ENCODE measurements at places on chromosomes 6 and 20. TPM values are rescaled to one million over a fixed set of nuclear protein-coding genes. Genes with fewer than 3 reads are reported as not detected.

GRCh38 chr6:3194535-3195419, 32.7 kb downstream of the TUBB2B start:
- DNase-seq: no peak

GRCh38 chr6:24228681-24229255, 102.8 kb downstream of the NRSN1 start:
- no peak for DNase-seq

- DNase-seq: no peak
Observed at GRCh38 chr6:1348675-1349074, 36.8 kb downstream of the FOXQ1 start.

- no peak for DNase-seq
Observed at GRCh38 chr6:24460966-24461365, 28.4 kb downstream of the GPLD1 start.

DNA sequence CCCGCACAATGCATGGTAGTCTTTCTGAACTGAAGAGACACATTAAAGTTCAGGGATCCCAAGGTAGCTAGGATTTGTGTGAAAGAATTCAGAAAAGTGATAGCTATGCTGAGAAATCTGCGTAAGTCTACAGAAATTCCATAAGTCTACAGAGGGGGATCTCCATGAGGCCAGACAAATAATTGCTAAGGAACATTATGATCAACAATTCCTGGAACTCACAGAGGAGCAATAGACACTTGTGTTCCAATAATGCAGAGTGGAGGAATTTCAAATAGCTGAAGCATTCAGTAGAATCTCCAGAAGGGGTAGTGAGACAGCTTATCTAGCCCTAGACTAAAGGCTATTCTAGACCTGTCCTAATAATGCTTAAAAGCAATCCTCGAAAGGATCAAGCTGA, 315.7 kb upstream of the ECI2 start:
- no peak for DNase-seq

GRCh38 chr20:32501709-32502108, 83.4 kb downstream of the NOL4L start:
- DNase-seq: no peak

DNA sequence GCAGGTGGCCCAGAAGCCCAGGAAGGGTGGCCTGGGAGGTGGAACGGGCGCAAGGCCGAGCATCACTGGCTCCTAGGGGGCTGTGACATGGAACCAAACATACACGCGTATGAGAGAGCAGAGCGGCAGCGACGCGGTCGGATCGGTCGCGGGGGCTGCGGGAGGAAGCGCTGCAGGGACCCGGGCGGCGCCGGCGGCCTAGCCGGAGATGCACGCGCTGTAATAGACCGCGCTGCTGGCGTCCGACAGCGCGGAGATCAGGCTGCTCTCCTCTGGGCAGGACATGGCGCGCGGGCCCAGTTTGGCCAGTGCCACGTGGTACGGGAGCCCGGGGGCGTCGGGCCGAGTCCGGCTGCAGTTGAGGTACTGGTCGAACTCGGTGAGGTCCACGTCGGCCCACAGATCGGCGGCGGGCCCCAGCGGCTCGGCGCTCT, 1.5 kb downstream of the SOX18 start:
- DNase-seq: no peak

DNA sequence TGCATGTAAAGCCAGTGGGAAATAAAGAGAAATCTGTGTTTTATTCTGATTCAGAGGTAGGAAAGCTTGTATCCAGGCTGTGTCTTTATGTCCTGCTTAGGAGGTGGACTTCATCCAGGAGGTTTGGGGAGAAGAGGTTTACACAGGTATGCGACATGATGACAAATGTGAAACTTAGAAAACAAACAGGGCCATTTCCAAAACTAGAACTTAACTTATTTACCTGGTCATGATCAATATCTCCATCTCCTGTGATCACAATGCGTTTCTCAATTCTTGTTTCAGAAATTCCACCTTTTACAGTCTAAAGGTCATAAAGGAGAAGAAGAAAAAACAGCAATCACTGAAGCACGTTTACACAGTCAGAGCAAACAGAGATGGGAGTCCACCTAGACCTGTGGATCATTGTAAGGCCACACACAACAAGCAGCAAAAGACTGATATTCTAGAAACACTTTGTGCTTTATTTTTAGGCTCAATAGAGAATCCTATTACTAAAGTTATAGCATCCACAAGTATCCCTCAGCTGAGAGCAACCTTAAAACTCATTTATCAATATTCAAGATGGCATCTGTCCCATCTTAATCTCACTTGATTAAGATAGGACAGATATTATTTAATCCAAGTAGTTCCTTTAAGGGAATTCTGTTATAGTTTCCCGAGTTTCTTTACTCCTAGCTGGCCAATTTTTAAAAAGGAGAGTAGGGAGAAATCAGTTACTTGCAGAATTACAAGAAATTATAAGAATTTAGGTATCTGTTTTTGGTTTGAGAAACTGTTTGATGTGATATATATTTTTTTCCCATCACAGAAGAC, 36.4 kb downstream of the SMLR1 start:
- no peak for DNase-seq

GRCh38 chr6:138953451-138953850, 34.6 kb downstream of the REPS1 start:
- no peak for DNase-seq

- no peak for DNase-seq
Observed at GRCh38 chr20:44644667-44645131, 6.8 kb downstream of the ADA start.

- no peak for DNase-seq
Observed at GRCh38 chr6:1665214-1665613, 55.5 kb downstream of the FOXC1 start.

- DNase-seq: no peak
Observed at GRCh38 chr6:8434727-8435092, 635 bp downstream of the SLC35B3 start.

- no peak for DNase-seq
Observed at GRCh38 chr20:41446456-41446855, 79.8 kb upstream of the EMILIN3 start.

DNA sequence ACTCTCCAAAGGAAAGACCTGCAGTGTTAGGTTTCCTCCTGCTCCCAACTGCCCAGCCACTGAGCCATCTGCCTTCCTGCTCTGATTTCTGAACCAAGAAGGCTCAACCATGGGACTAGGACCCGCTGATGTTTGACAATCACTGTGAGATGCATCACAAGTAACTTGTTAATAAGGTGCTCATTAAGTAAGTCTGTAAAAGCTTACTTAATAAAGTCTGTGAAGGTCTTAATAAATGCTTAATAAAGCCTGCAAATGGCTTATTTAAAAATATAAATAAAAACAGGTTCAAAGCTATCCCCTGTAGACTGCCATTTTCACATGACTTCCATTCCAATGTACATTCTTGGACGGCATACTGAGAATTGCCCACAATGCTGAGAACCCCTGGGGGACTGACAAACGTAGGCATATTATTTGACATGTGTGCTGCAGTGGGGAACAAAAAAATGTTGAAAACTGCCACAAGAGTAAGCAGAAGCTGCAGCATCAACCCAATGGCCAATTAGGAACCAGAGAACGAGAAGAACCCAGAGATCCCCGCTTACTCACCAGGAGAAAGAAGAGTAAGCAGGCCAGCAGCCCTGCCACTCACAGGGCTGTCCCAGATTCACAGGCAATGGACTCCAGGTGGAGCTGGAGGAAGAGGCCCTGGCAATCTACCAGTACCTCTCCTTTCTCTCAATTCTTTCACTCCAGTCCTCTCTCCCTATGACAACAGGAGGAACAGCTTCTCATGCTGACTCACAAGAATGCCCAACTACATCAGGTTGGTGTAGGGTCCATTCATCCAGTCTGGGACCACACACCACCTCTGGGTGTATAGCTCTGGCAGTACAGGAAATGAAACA, 19.5 kb downstream of the KIF13A start:
- no peak for DNase-seq

- DNase-seq: no peak
Observed at GRCh38 chr20:21234324-21234723, 68.8 kb upstream of the XRN2 start.

DNA sequence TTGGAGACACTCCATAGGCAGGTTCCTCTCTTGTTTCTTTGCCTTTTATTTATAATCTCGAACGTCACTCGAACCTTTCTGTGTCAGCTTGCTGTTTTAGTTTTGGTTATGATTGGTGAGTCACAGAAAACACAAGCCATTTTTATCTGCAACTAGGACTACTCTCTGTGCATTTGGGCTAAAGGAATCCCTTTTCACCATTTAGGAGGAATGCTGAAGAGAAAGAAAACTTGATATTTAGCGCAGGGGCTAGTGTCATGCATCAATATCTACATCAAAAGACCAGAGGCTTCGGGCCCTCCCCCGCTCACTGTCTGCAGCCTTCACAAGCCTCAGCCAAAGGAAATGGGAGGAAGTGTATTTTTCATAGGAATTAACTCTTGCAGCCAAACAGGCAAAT, 507.8 kb upstream of the CITED2 start:
- no peak for DNase-seq

- no peak for DNase-seq
Observed at GRCh38 chr6:52371656-52372191, 9.8 kb downstream of the PAQR8 start.

DNA sequence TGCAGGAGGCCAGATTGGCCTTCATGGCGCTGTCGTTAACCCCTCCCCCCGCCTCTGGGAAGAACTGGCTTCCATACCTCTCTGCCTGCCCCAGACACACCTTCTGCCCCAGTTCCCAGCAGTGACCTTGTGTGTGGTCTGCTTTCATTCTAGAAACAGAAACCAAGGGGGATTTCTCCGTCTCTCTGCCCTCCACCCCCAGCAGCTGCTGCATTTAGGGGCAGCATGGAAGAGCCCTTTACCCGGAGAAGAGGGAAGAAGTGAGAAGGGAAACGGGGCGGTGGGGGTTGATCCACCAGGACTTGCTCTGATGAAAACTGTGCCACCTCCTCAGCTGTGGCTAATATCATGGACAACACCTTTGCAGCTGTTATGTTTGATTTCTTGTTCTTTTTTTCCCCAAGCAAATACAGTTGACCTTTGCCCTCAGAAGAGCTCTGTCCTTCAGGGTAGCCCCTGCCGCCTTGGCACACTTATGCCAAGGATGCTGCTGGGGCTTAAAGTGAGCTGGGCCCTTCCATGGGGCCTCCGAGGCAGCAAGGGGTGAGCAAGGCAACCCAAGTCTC, 6.1 kb downstream of the GLP1R start:
- DNase-seq: peak; percentile 32

- DNase-seq: peak; percentile 69
Observed at GRCh38 chr6:154732538-154733182, 556 bp upstream of the SCAF8 start.

GRCh38 chr6:122845916-122846612, 57.0 kb downstream of the SMPDL3A start:
- DNase-seq: no peak

DNA sequence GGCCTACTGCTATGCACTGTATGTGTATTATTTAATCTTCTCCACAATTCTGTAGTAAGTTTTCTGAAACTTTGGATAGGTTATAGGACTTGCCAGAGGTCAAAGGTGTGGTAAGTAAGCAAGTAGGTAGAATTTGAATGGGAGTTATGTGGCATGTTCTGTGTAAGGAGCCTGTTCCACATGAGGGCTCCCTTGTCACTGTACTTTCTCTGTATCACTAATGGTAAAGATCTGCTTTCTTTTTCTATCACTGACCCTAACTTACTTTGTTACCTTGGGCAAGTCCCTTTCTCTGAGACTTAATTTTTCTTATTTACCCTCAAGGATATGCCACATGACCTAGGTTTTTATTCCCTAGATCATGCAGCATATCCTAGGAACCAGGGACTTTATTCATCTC, 50.3 kb downstream of the EIF2S2 start:
- no peak for DNase-seq

- no peak for DNase-seq
Observed at GRCh38 chr6:149463781-149464180, 21.0 kb downstream of the ZC3H12D start.

DNA sequence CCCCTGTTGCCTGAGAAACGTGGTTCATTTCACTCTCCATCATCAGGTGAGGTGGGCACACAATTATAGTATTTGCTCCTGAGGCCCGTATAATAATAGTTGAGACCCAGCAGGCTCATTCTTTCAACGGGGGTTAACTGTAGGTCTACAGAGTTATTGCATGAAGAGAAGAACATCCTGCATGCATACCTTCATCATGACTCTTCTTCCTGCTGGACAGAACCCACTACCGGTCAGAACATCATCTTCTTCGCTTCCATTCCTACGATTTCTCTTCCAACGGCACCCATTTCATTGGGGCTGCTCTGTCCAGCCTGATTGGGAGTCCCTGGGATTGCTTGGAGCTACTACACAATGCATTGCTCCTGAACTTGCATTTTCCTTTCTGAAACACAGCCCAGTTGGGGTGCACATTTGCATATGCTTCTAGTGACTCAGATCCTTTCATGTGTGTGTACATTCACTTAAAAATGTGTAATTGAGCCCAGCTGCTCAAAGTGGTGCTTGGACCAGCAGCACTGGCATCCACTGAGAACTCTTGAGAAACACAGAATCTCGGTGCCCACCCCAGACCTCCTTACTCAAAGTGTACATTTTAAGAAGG, 57.4 kb downstream of the SLC24A3 start:
- no peak for DNase-seq

- no peak for DNase-seq
Observed at GRCh38 chr20:37007898-37008649, 56.6 kb upstream of the SAMHD1 start.

DNA sequence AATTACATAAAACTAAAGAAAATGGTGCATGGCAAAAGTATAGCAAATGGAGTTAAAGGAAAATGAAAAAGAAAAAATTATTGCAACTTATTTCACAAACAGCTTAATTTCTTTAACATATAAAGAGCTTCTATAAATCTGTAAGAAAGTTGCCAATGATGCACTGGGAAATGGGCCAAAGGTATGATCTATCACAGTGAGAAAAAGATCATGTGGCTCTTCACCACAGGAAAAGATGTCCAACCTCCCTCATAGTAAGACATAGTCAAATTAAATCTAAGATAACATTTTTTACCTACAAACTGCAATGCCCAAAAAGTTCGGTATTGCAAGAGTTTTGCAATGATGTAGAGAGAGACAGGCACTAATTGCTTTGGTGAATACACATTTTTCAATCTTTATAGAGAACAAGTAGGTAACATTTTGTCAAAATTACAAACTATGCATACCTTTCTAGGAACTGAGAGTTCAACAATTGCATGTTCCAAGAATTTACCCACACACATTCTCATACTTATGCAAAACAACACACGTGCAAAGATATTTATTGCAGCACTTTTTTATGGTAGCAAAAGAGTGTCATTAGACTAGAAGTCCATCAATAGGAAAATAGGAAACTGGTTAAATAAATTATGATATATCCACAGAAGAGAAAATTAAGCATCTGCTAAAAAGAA, 372.6 kb downstream of the QKI start:
- DNase-seq: no peak

GRCh38 chr6:54307439-54307910, 766 bp upstream of the TINAG start:
- no peak for DNase-seq

- no peak for DNase-seq
Observed at GRCh38 chr6:125151700-125152099, 1.9 kb upstream of the TPD52L1 start.

ZNF831 gene
- total RNA-seq: 1.0 TPM

ULBP2 gene
- total RNA-seq: 2.3 TPM

PNLDC1 gene
- 0.49 TPM for total RNA-seq

NCR2 gene
- total RNA-seq: not detected

LTA gene
- 0.46 TPM for total RNA-seq

RNGTT gene
- 12.3 TPM for total RNA-seq

KATNA1 gene
- 14.3 TPM for total RNA-seq

OXT gene
- total RNA-seq: not detected

SEMG2 gene
- total RNA-seq: not detected

TAF4 gene
- total RNA-seq: 19.6 TPM

BTNL2 gene
- not detected for total RNA-seq

GSTA2 gene
- not detected for total RNA-seq

ANKEF1 gene
- 4.0 TPM for total RNA-seq
